Esophagus muscularis mucosa (tissue), 4 donors: ENCODE measurements at places on chromosomes 12 and 14. TPM values are rescaled to one million over a fixed set of nuclear protein-coding genes. Genes with fewer than 3 reads are reported as not detected.

GRCh38 chr12:41943671-41944070, 201.0 kb downstream of the GXYLT1 start:
- DNase-seq = no peak
- no peaks in the 10 kb centered on the region for H3K36me3 ChIP-seq
- H3K27ac ChIP-seq = no peak overlapping the region
- no peak overlapping the region for H3K4me3 ChIP-seq

DNA sequence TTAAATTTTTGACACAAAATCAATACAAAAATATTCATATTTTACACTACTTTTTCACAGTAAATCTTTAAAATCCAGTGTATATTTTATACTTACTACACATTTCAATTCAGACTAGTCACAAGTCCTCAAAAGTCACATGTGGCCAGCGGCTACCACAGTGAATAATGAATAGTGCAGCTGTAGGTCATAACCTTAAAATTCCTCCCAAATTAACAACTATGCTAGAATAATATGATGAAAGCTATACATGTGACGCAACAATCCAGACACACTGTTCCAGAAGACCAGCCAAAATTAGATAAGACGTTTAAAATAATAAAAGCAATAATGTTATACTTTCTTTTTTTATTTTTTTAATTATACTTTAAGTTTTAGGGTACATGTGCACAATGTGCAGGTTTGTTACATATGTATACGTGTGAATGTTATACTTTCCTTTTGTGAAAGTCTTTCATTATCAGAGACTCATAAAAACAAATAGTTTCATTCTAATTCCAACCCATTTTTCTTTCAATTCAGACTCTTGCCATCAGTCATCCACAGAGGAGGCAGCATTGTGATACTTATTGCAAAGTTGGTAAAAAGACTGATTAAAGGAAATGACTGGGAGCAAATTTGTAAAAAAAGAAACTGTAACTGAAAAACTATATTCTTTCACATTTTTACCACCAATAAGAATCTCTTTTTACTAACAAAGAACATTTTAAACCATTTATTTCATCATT, 67.0 kb downstream of the C2CD5 start:
- peaks cover 21% of the 10 kb centered on the region for H3K4me1 ChIP-seq
- H3K36me3 ChIP-seq = no peaks in the 10 kb centered on the region
- no peaks in the 10 kb centered on the region for H3K27me3 ChIP-seq

DNA sequence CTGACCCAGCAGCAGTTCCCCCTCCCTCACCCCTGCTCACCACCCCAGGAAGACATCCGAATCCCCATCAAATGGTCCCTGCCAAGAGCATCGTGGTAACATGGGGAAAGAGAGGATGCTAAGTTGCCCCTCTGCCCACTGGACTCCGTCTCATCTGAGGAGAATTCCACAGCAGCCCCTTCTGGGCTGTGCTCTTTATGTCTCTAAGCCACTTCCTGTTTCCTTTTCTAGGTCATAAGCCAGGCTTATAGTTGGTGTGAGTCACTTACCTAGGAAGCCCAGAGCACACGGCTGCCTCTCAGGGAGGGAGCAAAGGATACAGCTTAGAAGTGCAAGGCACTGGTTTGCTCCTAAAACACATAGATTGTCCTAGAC, 76.0 kb downstream of the VCPKMT start:
- no peak for DNase-seq
- H3K4me3 ChIP-seq = no peak overlapping the region
- no peak overlapping the region for H3K27ac ChIP-seq

- H3K4me3 ChIP-seq = peak overlapping the region; percentile 69
- H3K4me1 ChIP-seq = peaks cover 30% of the 10 kb centered on the region
- no peak for DNase-seq
- H3K27me3 ChIP-seq = no peaks in the 10 kb centered on the region
- peak overlapping the region; percentile 97 for H3K27ac ChIP-seq
These were observed 744 bp downstream of the ATP5MC2 start for GRCh38 chr12:53674977-53675700.

DNA sequence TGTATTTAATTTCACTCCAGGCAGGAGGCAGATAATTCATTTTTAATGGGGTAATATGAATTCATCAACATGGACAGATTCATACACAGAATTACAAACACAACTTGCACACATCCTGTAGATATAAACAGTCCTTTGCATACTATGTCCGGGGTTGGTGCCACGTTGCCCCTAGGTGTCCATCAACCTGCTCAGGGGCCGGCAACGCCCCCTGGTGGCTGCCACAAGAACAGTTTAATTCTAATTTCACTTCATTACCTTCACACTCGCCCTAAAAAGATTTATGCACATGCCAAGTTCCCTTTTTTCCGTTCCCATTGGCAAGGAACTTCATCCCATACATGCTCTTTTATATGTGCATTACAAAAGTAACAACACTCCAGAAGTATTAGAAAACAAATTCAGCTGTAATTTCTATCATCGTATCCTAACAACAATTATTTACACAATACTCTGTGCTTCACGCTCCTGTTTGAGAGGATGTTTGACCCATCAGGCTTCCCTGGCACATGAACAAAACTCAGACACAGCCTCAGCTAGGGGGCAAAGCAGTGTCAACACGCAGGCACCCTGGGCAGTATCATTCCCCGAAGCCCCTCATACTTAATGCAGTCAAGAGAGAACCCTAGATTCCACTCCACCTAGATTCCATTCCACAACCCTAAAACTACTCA, 15.5 kb downstream of the MANSC1 start:
- H3K27ac ChIP-seq = no peak overlapping the region
- peaks cover 12% of the 10 kb centered on the region for H3K4me1 ChIP-seq
- no peaks in the 10 kb centered on the region for H3K27me3 ChIP-seq
- H3K36me3 ChIP-seq = peaks cover 48% of the 10 kb centered on the region
- no peak for DNase-seq
- H3K4me3 ChIP-seq = no peak overlapping the region

GRCh38 chr12:114063435-114063834, 97.3 kb upstream of the RBM19 start:
- no peaks in the 10 kb centered on the region for H3K36me3 ChIP-seq
- no peak for DNase-seq
- no peaks in the 10 kb centered on the region for H3K4me1 ChIP-seq
- H3K4me3 ChIP-seq = no peak overlapping the region

DNA sequence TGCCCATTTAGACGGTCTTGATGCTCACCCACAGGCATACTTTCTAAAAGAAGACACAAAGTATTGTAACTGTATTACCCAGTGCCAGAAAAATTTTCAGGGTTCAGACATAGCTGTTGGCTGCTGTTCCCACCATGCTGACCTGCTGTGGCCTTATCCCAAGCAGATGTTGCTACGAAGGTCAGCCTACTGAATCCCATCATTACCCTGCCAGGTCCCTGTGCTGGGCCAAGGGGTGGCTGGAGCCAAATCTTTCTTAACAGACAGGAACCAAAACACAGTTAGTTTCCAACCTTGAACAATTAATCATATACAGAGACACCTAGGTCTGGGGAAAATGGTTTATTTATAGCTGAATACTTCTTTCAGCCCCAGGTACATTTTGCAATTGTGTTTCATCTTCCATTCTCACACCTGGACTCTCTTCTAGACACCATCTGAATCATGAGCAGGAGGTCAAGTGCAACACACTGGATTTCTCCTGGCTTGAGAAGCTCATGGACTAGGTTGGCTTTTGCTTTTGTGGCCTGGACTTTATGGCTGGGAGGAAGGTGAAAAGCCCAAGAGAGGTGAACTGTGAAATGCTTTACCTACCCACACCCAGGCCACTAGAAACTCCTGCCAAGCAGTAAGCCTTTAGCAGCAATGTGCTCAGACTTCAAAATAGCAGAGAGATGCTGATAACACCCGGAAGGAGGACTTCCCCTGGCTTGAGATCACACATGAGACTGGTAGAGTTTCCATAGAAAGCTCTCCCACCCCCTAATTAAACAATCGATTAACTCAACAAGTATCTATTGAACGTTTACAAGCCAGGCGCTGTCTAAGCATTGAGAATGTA, 150.1 kb downstream of the SUDS3 start:
- DNase-seq = no peak
- H3K36me3 ChIP-seq = no peaks in the 10 kb centered on the region
- peak overlapping the region; percentile 73 for H3K27ac ChIP-seq
- no peak overlapping the region for H3K4me3 ChIP-seq

- H3K4me1 ChIP-seq = no peaks in the 10 kb centered on the region
- DNase-seq = no peak
- H3K27me3 ChIP-seq = no peaks in the 10 kb centered on the region
- H3K27ac ChIP-seq = no peak overlapping the region
- no peaks in the 10 kb centered on the region for H3K36me3 ChIP-seq
- no peak overlapping the region for H3K4me3 ChIP-seq
These were observed 424.2 kb downstream of the ETNK1 start for GRCh38 chr12:23049180-23049579.

DNA sequence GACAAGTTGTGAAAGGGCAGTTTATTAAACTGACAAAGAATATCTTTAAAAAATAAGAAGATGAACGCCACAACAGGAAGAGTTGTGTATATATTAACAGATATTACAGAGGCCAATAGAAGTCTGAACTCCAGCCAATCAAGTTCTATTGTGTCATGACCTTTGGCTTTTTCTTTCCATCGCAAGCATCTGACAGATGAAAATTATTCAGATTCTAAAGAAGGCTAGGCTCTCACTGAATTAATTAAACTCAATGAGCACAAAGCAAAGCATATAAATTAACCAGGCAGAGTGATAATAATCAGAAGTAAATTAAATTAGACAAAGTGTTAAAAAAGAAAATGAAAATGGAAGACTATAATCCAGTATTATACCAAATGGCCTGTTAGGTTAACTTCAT, 62.0 kb upstream of the PYGL start:
- no peaks in the 10 kb centered on the region for H3K4me1 ChIP-seq
- H3K27ac ChIP-seq = no peak overlapping the region
- H3K4me3 ChIP-seq = no peak overlapping the region
- DNase-seq = no peak
- H3K36me3 ChIP-seq = no peaks in the 10 kb centered on the region

GRCh38 chr14:91173221-91173670, 59.4 kb downstream of the DGLUCY start:
- H3K27ac ChIP-seq = no peak overlapping the region
- H3K27me3 ChIP-seq = no peaks in the 10 kb centered on the region
- DNase-seq = peak; percentile 95

DNA sequence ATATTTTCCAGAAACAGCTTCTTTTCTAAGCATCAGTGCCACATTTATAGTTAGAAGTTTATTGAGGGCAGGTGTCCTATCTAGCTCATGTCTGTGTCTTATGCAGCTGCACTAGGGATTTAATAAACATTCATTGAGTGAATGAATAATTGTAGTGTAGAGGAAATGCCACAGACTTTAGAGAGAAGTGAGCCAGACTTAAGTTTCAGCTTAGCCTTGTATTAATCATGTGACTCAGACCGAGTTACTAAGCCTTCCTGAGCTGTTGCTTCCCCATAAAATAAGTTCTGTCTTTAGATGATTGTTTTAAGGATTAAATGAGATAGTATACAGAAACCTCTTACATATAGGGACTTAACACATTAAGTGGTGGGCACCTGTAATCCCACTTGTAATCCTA, 236.1 kb upstream of the DDHD1 start:
- H3K4me3 ChIP-seq = no peak overlapping the region
- DNase-seq = no peak
- H3K27me3 ChIP-seq = no peaks in the 10 kb centered on the region
- no peak overlapping the region for H3K27ac ChIP-seq
- H3K4me1 ChIP-seq = no peaks in the 10 kb centered on the region
- H3K36me3 ChIP-seq = no peaks in the 10 kb centered on the region

DNA sequence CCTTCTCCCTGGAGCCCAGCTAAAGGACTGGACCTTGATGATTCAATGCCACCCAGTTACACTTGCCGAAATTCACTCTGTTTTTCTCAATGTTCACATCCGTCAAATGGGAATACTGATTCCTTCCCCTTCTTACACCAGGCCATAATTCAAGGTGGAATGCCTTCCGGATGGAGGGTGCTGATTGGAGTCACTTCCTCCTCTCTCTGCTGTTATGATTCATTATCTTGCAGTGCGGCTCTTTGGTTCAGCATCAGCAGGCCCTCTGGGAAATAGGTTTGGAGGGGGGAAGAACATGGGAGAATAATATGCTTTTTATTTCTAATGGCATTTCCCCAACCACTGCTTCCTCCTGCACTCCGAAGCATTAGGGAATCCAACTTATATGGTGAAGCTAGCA, 390.6 kb upstream of the TBX3 start:
- no peaks in the 10 kb centered on the region for H3K36me3 ChIP-seq
- peak; percentile 37 for DNase-seq
- no peak overlapping the region for H3K4me3 ChIP-seq
- no peak overlapping the region for H3K27ac ChIP-seq
- no peaks in the 10 kb centered on the region for H3K27me3 ChIP-seq

DNA sequence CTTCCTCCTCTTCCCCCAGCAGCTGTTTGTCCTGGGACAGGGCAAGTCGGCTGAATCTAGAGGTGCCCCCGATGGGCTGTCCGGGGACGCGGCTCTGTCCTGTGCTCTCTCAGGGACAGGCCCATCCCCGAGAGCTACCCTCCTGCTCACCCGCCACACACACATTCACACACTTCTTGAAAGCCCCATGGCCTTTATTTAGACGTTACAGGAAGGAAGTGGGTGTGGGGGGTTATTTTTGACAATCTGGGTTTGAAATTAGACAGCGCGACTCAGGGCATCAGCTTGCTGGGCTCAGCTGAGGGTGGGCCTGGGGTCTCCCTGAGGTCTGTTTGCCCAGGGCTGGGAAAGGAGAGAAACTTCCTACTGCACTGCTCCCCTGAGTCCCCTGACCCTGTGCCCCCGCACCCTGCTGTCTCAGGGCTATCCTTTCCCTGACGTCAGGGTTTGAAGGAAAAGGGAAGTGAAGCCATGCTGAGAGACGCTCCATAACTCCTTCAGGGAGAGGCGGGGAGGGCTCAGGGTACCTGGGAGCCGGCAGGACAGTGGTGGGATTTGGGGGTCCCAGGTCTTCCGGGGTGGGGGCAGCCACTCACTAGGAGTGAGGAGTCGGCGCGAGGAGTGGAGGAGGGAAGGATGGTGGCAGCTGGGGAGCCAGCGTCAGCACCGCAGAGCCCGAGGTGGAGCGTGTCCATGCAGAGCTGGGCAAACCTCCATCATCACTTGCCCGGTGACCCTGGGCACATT, 8.1 kb downstream of the PTPN6 start:
- no peak for DNase-seq
- H3K27ac ChIP-seq = peak overlapping the region; percentile 46
- H3K36me3 ChIP-seq = no peaks in the 10 kb centered on the region
- peak overlapping the region; percentile 5 for H3K4me3 ChIP-seq
- peaks cover 54% of the 10 kb centered on the region for H3K4me1 ChIP-seq

DNA sequence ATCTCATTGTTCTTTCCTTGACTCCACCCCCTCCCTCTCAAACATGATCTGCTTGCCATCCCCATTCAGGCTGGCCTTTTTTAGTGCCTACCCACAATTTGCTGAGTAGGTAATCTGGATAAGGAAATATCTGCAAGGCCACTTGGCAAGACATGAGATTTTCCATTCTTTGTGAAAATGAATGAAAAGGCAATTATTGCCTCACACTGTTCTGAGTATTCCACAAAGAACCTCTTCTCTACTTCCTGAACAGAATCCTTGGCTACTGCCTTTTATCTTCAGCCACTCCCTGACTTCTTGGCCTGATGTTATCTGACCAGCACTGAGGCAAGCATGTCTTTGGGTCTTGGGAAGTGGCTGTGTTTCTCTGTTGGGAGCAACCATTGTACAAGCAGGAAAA, 263.2 kb upstream of the ATP2B1 start:
- H3K27ac ChIP-seq = no peak overlapping the region
- H3K4me1 ChIP-seq = peaks cover 3% of the 10 kb centered on the region
- H3K27me3 ChIP-seq = no peaks in the 10 kb centered on the region
- no peaks in the 10 kb centered on the region for H3K36me3 ChIP-seq
- no peak for DNase-seq
- H3K4me3 ChIP-seq = no peak overlapping the region

FAM181A gene
- not detected for total RNA-seq

LTBR gene
- total RNA-seq = 134 TPM

OTUB2 gene
- total RNA-seq = 0.42 TPM

OR5AU1 gene
- total RNA-seq = not detected

PLEKHD1 gene
- not detected for total RNA-seq

LRRIQ1 gene
- 0.13 TPM for total RNA-seq
